Hematopoietic multipotent progenitor cell treated with erythropoietin and hydrocortisone succinate and interleukin-3 and kit ligand, for 4 days (in vitro differentiated cells): ENCODE measurements at places on chromosomes 7 and 10.
A peak's percentile ranks its signal among the peaks of the same experiment; 100 is the strongest.

DNA sequence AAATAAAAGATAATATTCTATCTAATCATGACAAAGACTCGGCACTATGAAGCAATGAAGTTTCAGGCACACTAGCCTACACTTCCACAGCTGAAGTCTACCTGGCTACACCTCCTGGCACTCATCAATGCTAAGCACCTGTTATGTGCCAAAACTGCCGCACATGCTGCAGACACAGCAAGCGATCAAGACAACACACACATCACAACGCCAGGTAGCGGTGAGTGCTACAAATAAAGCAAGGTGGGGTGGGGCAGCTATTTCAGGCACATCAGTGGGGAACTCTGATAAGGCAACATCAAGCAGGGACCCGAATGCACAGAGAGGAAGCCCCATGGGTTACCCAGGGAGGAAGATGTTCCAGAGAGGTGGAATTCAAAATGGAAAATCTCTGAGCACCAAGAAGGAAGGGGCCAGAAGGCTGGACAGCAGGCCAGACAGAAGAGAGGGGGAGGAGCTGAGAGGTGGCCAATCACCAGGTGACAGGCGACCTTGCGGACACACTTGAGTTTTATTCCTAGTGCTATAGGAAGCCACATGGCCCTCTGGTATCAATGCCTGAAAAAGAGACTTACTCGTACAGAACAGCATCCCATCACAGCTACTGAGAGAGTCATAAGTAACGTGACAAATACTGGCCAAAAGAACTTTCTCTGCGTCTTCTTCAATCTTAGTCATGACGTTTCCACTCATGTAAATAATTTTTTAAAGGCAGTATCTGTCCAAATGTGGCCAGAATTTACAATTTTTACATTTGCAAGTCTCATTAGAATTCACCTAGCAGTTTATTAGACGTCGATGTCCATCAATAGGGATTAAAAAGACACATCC is 8.0 kb downstream of the PSAP start:
- no peak for DNase-seq

DNA sequence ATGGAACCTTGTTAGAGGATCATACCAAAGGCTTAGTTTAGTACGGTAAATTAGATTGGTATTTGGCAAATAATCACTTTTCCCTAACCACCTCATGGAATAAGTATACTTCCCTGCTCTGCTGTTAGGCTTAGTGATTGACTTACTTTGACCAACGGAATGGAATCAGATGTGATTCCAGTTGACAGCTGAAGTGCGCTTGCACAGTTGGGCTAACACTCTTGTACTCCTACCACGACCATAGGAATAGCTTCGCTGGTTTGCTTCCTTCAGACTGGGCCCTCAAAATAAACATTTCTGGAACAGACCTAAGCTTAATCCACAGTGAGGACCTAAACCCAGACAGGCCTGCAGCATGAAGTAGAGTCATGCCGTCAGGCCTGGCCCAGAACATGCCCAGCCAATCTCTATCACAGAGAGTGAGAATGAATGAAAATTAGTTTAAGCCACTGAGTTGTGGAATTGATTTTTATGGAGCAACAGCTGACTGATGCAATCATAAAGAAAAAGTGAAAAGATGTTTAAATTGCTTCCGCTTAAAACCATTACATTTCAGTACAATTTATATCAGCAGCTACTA is 122.3 kb downstream of the DOCK4 start:
- no peak for DNase-seq

DNA sequence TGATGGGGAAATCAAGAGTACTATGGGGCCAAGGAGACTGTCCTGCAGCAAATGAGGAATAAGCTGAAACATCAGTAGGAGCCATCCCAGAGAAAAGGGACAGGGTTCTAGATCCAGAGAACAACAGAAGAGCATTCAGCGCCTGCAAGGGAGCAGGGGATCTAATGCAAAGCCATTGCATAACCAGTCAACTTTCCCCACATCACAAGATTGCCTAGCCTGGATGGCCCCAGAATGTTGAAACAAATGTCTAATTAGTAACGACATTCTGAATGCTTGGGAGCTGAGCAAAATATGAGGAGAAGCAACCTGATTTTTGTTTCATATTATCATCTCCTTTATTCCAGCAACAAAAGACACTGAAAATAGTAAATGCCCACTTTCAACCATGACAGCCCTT is 2.7 kb upstream of the MPP7 start:
- DNase-seq, result no peak

- DNase-seq, result no peak
Measured at GRCh38 chr7:112223310-112223709, 16.8 kb downstream of the ZNF277 start.

GRCh38 chr10:53006663-53007526 is 234.3 kb upstream of the MBL2 start:
- DNase-seq, result no peak

DNA sequence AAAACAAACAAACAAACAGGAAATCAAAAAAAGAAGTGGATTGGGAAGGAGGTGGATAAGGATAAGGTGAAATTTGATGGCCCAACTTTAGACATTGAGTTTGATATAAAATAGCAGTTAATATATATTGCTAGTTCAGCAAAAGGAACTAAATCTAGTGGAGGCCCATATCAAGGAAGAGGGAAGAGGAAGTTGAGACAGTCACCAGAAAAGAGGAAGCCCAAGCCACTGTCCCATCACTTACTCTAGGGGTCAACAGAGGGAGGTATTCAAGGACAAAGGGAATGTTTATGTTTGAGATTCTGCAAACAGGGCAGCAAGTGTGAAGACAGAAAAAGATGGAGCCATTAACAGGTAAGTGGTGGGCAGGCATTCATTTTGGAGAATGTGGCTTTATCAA is 3.7 kb downstream of the LAMTOR4 start:
- DNase-seq, result peak; percentile 77

GRCh38 chr10:94362360-94363250 is at the start of gene NOC3L:
TSS of gene NOC3L (minus strand) at chr10:94362939. CDS start at chr10:94362838, 101 bp downstream.
- peak; percentile 98 for DNase-seq

- no peak for DNase-seq
Measured at GRCh38 chr7:134126146-134126545, 994 bp upstream of the LRGUK start.

- no peak for DNase-seq
Measured at GRCh38 chr7:104852386-104852785, 161.6 kb upstream of the KMT2E start.

GRCh38 chr7:27994639-27995038 is 186.0 kb downstream of the JAZF1 start:
- peak; percentile 20 for DNase-seq

DNA sequence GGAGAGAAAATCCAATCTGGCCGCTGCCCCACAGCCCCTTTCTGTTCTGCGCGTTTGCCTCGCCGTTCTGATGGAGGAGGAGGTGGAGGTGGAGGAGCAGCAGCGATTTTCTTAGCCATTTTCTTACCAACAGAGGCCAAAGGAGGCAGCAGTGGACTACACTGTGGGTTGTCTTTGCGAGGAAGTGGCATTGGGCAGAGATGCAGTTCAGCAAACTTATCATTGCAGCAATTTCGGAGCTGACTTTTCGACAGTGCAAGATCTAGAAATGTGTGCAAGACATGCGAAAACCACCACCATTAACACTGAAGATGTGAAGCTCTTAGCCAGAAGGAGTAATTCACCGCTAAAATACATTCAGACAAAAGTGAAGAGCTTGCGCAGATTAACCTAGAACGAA is 1.9 kb upstream of the ARL4A start:
- DNase-seq, result peak; percentile 78
